ENCODE measurements at places on chromosomes 16 and 17. TPM values are rescaled to one million over a fixed set of nuclear protein-coding genes. Genes with fewer than 3 reads are reported as not detected.

GRCh38 chr17:79314617-79315357, 240.2 kb downstream of the ENGASE start:
- no peak for DNase-seq
- H3K4me3 ChIP-seq: no peak overlapping the region
- no peaks in the 10 kb centered on the region for H3K27me3 ChIP-seq
- no peaks in the 10 kb centered on the region for H3K36me3 ChIP-seq

GRCh38 chr16:15843635-15844279, 13.1 kb downstream of the MYH11 start:
- H3K27ac ChIP-seq: no peak overlapping the region
- H3K4me1 ChIP-seq: no peaks in the 10 kb centered on the region
- no peaks in the 10 kb centered on the region for H3K36me3 ChIP-seq
- no peaks in the 10 kb centered on the region for H3K27me3 ChIP-seq
- no peak overlapping the region for H3K4me3 ChIP-seq

DNA sequence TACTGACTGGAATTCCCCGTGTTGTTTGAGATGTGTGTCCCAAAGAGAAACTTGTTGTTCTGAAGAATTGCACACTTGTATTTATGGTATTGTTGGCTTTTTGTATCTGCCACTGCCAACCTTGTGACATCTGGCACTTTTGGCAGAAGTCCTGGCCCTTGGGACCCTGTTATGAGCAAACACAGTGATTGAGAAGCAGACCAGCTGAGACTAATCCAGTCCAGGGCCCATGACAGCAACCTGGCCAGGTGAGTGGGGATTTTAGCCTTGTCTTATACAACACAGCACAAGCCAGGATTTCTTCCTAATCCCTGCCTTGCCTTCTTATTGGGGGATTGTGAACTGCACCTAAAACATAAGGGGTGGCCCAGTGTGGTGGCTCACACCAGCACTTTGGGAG, 80.0 kb downstream of the NTN1 start:
- DNase-seq: no peak
- H3K4me1 ChIP-seq: no peaks in the 10 kb centered on the region
- H3K27me3 ChIP-seq: no peaks in the 10 kb centered on the region
- no peak overlapping the region for H3K4me3 ChIP-seq
- no peaks in the 10 kb centered on the region for H3K36me3 ChIP-seq

DNA sequence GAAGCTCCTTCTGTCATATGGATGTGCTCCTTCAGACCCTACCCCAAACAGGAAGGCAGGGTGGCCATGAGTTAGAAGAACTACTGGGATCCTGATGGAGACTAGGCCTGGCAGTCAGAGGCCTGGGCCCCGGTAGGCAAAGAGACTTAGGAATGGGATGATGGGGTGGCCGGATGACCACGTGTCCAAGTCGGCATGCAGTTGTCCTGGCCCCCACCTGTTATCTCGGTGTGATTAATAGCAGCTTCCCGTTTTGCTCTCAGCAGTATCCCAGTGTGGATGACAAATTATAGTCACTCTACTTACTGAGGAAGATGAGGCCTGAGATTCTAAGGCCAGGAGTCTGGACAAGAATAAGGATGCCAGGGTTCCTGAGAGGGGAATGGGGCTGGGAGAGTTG, 1.5 kb downstream of the TNFSF12 start:
- no peaks in the 10 kb centered on the region for H3K27me3 ChIP-seq
- no peak overlapping the region for H3K4me3 ChIP-seq
- no peak for DNase-seq
- no peak overlapping the region for H3K27ac ChIP-seq
- no peaks in the 10 kb centered on the region for H3K36me3 ChIP-seq
- no peaks in the 10 kb centered on the region for H3K4me1 ChIP-seq

DNA sequence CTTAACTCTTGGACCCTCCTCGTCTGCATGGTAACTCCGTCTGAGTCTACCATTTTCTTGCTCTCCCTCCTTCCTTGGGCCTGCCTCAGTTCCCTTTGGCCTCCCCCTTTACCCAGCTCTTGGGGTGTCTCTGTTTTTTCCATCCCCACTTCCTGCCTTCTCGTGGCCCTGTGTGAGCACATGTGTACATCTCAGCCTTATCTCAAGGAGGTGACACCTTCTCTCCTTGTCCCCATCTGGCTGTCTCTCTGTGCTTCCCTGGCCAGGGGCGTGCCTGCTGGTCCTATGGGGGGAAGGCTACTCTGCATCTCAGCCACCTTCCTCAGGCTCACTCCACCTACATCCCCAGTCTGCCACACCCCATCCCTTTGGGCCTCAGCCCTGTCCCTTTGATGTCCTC, 6.6 kb downstream of the CTF1 start:
- H3K4me1 ChIP-seq: peaks cover 12% of the 10 kb centered on the region
- H3K27me3 ChIP-seq: no peaks in the 10 kb centered on the region

- no peaks in the 10 kb centered on the region for H3K36me3 ChIP-seq
- no peak overlapping the region for H3K4me3 ChIP-seq
- no peak overlapping the region for H3K27ac ChIP-seq
- H3K4me1 ChIP-seq: peaks cover 12% of the 10 kb centered on the region
These were observed 95.6 kb downstream of the PRKCA start for GRCh38 chr17:66398059-66398458.

DNA sequence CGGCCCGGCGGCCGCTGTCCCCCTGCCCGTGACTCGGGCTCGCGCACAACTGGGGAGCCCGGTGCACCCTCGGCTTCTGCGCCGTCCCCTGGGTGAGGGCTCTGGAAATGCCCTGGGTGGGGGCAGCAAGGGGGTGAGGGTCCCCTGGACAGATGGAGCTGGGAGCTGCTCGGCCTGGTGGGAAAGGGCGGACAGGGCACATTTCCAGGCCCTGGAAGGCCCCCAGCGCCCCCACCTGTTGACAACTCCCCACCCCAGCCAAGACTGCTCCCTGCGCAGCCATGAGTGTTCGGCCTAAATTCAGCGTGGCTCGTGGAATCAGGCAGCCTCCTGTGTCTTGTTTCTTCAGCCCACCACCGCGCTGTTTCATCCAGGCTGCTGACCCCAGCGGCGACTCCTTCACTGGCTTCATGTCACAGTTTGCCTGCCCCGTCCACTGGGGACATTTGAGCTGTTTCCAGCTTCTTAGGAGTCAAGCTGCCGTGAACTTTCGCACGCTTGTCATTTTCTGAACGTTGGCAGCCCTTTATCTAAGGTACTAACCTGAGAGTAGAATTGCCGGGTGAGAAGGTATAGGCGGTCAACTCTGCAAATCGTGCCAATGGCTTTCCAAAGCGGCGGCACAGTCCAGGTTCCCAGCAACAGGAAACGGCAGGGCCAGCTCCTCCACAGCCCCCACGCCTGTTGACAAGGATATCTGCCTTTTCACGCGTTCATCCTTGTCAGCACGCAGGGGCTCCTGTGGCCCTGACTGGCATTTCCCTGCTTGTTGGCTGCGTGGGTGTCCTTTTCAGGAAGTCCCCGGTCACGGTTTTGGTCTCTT, 895 bp downstream of the UTS2R start:
- no peaks in the 10 kb centered on the region for H3K36me3 ChIP-seq
- DNase-seq: no peak
- no peaks in the 10 kb centered on the region for H3K27me3 ChIP-seq
- no peaks in the 10 kb centered on the region for H3K4me1 ChIP-seq

- H3K27me3 ChIP-seq: no peaks in the 10 kb centered on the region
- H3K4me1 ChIP-seq: no peaks in the 10 kb centered on the region
- no peak overlapping the region for H3K4me3 ChIP-seq
These were observed 46.2 kb downstream of the TOM1L2 start for GRCh38 chr17:17926036-17926435.

DNA sequence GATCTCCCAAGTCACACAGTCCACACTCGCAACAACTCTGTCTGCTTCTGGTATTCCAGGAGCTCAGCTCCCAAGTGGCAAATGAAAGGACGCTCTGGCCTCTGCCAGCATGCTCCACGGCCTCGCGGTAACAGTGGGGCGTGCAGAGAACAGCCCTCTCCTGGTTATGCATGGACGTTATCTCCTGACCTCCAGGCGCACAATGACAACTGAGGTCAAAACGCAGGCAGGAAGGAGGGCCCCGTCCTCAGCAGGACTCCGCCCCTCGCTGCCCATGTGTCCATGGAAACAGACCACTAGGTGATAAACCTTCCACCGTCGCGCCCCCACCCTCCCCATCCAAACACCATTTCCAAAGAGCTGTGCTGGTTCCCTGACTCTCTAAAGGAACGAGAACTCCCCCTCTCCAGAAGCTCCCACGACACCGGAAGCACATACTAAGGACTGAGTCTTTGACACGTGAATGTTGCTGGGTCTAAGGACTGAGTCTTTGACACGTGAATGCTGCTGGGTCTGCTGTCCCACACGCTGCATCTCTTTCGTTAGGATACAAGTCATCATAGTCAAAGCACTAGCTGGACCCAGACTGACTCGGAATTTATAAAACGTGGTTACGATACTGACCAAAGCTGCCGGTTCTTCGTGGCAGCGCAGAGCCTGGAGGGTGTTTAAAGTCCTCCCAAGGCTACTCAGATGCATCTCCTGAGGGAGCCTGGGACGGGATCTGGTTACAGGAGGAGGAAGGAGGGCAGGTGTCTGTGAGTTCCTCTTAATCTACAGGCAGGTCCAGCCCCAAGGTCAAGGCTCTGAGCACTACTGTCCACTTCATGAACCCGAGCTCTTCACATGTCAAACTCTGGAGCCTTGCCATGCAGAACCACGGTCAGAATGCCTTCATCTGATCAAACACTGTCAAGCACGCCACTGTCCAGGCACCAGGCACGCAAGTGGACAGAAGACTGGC, 43.9 kb downstream of the KLHDC4 start:
- no peaks in the 10 kb centered on the region for H3K4me1 ChIP-seq
- DNase-seq: no peak
- H3K27me3 ChIP-seq: no peaks in the 10 kb centered on the region
- no peaks in the 10 kb centered on the region for H3K36me3 ChIP-seq
- H3K4me3 ChIP-seq: no peak overlapping the region

- no peaks in the 10 kb centered on the region for H3K27me3 ChIP-seq
- H3K4me1 ChIP-seq: peaks cover 10% of the 10 kb centered on the region
- H3K27ac ChIP-seq: no peak overlapping the region
- DNase-seq: no peak
These were observed 88.5 kb upstream of the TOB1 start for GRCh38 chr17:50954641-50955121.

- DNase-seq: no peak
- no peak overlapping the region for H3K4me3 ChIP-seq
- no peaks in the 10 kb centered on the region for H3K36me3 ChIP-seq
- H3K4me1 ChIP-seq: no peaks in the 10 kb centered on the region
- no peaks in the 10 kb centered on the region for H3K27me3 ChIP-seq
These were observed 1.3 kb upstream of the SCN4A start for GRCh38 chr17:63973930-63974593.

GRCh38 chr17:70378076-70378475, 208.7 kb downstream of the KCNJ2 start:
- H3K27ac ChIP-seq: no peak overlapping the region
- no peaks in the 10 kb centered on the region for H3K27me3 ChIP-seq
- no peaks in the 10 kb centered on the region for H3K4me1 ChIP-seq
- DNase-seq: no peak

Gene C16orf92
- not detected for total RNA-seq

Gene KCNG4
- not detected for total RNA-seq

Gene CD300A
- not detected for total RNA-seq

Gene CACNG4
- not detected for total RNA-seq

Gene SAMD14
- total RNA-seq: not detected

Data from Karpas-422 (cell line).